ENCODE measurements at places on chromosomes 7 and 10.
A peak's percentile ranks its signal among the peaks of the same experiment; 100 is the strongest.

GRCh38 chr7:104625956-104626355 is 297.6 kb downstream of the LHFPL3 start:
- DNase-seq, result no peak

GRCh38 chr7:90459888-90460287 is 9.6 kb upstream of the PTTG1IP2 start:
- DNase-seq, result no peak

GRCh38 chr7:18975689-18976280 is 141.7 kb downstream of the TWIST1 start:
- DNase-seq, result no peak

DNA sequence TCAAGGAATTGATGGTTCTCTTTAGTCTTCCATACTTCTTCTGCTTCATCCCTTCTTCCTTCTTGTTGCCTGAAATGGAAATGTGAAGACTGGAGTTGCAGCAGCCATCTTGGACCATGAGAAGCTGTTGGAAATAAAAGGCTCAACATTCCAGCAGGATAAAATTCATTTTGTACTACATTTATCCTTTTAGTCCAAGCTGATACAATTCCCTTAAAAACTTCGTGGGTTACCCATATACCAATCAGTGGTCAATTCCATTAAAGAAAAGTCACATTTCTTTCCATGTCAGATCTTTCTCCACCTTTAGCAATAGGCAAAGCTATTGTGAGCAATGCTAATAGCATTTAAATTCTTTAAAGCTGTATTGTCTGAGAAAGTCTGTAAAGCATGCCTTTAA is 141.3 kb upstream of the LYZL2 start:
- no peak for DNase-seq

GRCh38 chr10:74121368-74121767 is 29.3 kb downstream of the AP3M1 start:
- DNase-seq, result no peak

- DNase-seq, result no peak
Observed at GRCh38 chr10:7421526-7421925, 10.7 kb upstream of the SFMBT2 start.

- DNase-seq, result peak; percentile 77
Observed at GRCh38 chr7:30479202-30480120, 877 bp upstream of the NOD1 start.

GRCh38 chr10:79068203-79068561 is 584 bp upstream of the ZMIZ1 start:
- DNase-seq, result peak; percentile 52

DNA sequence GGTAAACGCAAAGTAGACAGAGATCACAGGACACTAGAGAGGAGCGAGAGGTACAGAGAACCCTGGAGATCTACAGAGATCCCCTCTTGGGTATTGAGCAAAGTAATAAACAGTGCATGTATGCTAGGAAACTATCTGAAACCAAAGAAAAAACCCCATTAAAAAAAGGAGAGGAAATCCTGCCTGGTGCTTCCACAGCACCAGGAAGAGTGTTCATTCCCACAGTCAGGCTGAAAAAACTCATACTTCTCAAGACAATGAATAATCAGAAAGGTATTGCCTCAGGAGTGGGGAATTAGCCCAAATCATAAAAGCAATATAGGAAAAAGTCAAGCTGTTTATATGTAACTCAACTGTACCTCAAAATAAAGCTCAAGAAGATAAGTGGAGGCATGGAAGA is 59.1 kb downstream of the ANKRD26 start:
- no peak for DNase-seq

DNA sequence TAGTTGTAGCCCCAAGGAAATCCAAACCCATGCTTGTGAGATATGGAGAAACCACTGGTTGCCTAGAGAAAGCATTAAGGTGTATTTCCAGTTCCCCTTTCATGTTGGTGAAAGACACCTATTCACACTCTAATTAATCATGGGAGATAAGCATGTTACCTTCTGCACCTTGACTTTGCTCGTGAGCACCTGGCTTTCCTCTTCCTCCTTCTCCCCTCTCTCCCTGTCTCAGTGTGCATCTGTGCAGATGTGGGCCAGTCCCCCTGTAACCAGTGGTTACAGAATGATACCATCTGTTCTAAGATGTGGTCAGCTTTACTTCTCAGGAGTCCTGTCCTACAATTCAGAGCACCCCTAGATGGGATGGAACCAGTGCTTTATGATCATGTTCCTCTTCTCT is 160.6 kb downstream of the LCOR start:
- peak; percentile 11 for DNase-seq

DNA sequence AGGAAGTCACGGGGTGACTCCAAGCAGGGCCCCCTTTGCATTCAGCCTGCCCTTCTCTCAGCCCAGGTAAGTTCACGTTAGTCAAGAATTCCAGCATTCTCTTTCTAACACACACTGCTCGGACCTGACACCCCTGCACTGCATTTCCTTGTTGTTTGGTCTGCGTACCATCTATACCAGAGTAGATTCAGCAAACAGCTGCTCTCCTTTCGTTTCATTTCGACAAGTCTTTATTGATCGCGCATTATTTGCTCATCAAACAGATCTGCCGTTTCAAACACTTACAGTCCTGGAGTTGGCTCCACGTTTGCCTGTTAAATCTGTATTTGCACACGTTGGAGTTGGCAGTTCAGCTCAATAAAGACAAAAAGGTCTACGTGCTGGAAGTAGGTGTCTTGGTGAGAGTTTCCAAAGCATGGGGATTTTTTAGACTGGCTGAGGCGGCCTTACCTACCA is 495.1 kb downstream of the RPS24 start:
- DNase-seq, result no peak

GRCh38 chr10:93746844-93747284 is 10.9 kb upstream of the LGI1 start:
- no peak for DNase-seq

- DNase-seq, result peak; percentile 81
Observed at GRCh38 chr10:97759158-97759887, 12.5 kb downstream of the SFRP5 start.

DNA sequence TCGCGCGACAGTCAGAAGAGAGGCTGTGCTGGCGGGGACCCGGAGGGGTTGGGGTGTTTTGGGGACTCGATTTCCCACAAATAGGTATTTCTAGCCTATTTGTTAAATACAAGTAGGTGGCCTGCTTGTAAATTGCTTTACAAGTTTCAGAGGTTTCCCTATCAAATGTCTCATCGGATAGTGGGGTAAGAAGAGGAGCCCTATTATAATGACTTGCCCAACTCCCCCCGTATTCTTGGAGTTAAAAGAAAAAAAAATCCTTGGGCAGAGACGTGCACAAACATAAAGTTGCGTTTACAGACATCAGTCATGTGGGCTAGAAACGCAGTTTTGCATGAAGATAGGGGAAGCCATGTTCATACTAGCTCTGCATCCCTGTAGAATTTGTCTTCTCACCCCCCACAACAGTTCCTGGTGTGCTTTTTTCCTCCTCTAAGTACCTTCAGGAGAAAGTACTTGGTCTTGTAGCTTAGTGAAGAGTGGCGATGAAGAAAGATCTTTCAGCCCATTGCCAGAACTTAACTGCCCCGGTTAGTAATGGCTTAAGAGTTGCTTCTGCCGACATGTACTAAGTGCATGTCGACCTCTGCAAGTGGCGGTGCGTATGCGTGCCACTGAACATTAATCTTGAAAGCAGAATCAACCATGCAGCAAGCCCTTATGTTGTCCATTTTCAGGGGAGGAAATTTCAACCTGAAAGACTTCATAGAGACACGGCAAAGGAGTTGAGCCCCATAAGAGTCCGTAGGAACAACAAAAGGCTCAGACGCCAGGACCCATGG is 832 bp upstream of the TIAL1 start:
- peak; percentile 62 for DNase-seq

DNA sequence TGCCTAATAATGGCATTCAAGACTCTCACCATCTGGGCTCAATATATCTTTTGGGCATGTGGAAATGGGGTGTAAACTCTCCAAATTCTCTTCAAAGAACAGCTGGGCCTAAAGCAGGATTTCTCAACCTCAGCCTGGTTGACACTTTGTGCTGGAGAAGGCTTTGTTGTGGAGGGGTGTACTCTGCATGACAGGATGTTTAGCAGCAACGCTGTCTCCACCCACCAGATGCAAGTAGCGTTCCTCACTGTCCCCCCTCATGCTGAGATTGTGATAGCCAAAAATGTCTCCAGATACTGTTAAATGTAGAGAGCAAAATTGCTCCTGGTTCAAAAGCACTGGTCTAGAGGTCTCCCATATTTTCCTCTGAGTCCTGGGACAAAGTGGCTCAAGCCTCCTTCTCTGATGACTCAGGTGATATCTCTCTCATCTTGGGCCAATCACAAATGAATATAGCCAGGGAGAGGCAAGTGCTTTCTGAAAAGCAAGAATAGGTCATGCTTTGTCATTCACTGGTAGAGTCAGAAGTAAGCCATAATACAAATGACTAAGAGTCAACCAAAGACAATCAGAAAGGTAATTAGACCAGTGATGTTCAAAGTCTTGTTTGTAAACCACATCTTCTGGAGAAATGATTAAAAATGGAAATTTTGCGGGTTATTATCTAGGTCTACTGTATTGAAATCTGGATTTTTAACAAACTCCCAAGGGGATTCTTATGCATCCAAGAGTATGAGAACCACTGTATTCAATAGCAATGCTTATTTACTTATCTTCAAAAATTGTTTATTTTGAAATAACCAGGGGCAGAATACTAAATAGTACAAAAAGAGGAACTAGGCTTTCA is 330.8 kb downstream of the PTEN start:
- no peak for DNase-seq

DNA sequence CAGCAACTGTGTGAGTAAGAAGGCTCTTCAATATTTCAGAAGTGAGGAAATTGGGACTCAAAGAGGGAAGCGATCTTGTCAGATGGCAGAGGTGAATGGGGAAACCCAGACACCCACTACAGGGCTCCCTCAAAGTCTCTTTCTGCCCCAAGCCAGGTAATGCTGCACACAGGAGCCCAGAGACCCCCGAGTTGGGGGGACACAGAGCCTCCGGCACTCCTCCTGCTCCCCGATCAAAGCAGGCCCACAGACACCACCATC is 139.4 kb downstream of the TNS3 start:
- no peak for DNase-seq

GRCh38 chr10:101087965-101088364 is 26.2 kb downstream of the KAZALD1 start:
- DNase-seq, result no peak

- no peak for DNase-seq
Observed at GRCh38 chr10:88908194-88908593, 28.1 kb downstream of the STAMBPL1 start.

GRCh38 chr7:157896774-157897555 is 560.2 kb downstream of the DNAJB6 start:
- DNase-seq, result no peak

DNA sequence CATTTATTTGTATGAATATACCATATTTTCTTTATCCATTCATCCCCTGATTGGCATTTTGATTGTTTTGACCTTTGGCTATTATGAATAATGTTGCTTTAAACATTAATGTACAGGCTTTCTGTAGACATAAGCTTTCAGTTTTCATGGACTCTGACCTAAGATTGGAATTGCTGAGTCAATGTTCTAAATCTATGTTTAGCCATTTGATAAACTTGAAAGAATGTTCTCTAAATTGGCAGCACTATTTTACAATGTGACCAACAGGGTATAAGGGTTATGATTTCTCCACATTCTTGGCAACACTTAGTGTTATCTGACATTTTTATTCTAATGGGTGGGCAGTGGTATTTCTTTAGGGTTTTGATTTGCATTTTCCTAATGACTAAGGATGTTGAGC is 229.7 kb upstream of the ETV1 start:
- no peak for DNase-seq

DNA sequence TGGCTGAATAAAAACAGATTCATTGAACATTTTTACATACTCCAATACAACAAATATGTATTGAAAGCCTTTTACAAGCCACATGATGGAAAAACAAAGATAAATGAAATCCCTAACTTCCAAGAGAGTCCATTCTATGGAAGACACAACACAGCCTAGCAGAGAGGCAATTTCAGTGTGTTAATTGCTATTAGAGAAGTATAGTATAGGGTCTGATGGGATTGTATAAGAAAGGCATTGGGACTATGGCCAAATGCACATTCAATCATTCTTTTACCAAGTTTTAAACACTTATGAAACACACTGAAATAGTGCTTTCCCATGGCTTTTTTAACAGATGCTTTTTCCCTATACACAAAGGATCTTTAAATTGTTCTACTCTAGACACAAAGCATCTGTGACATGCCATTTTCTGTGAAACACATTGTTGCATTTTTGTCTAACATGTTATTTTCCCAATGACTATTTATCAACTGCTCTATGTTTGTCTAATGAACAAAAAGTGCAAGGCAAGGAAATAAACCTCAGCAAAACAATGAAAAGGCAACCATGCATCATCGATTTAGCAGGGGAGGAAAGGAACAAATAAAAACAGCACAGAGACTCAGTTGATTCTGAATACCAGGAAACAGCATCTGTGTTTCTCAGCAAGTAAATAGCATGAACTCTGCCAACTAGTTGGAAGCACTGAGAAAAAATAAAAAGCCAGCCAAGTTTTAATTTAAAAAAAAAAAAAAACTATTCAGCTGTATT is 42.4 kb upstream of the PHYHIPL start:
- DNase-seq, result no peak
